ENCODE measurements at places on chromosomes 6 and 20. TPM values are rescaled to one million over a fixed set of nuclear protein-coding genes. Genes with fewer than 3 reads are reported as not detected.

Gene PDE10A
- 24.5 TPM for total RNA-seq

Gene SIRPG
- not detected for total RNA-seq

Gene MEP1A
- total RNA-seq: not detected

Gene ZNF391
- 8.3 TPM for total RNA-seq

Gene ADGB
- not detected for total RNA-seq

Gene PRICKLE4
- 2.3 TPM for total RNA-seq

Gene SAMD3
- total RNA-seq: 1.6 TPM

GRCh38 chr6:75377386-75377785 is 92.8 kb upstream of the TMEM30A start:
- DNase-seq: no peak
- no peak overlapping the region for H3K27ac ChIP-seq
- no peak overlapping the region for H3K4me3 ChIP-seq
- H3K4me1 ChIP-seq: peaks cover 14% of the 10 kb centered on the region

GRCh38 chr20:4067600-4068261 is 52.4 kb upstream of the RNF24 start:
- peak overlapping the region; percentile 21 for H3K4me3 ChIP-seq
- H3K4me1 ChIP-seq: peaks cover 16% of the 10 kb centered on the region
- H3K36me3 ChIP-seq: peaks cover 4% of the 10 kb centered on the region
- DNase-seq: no peak

- no peak for DNase-seq
- no peaks in the 10 kb centered on the region for H3K27me3 ChIP-seq
- no peaks in the 10 kb centered on the region for H3K36me3 ChIP-seq
- no peak overlapping the region for H3K4me3 ChIP-seq
These were observed 210.0 kb upstream of the CST7 start for GRCh38 chr20:24738981-24739633.

- H3K4me3 ChIP-seq: no peak overlapping the region
- no peaks in the 10 kb centered on the region for H3K27me3 ChIP-seq
- H3K27ac ChIP-seq: no peak overlapping the region
- no peaks in the 10 kb centered on the region for H3K36me3 ChIP-seq
- H3K4me1 ChIP-seq: no peaks in the 10 kb centered on the region
- DNase-seq: peak; percentile 50
These were observed 80.3 kb upstream of the HTR1E start for GRCh38 chr6:86856937-86857563.

GRCh38 chr6:21157186-21157929 is 436.2 kb upstream of the SOX4 start:
- H3K27ac ChIP-seq: no peak overlapping the region
- no peak overlapping the region for H3K4me3 ChIP-seq
- peaks cover 1% of the 10 kb centered on the region for H3K27me3 ChIP-seq
- peaks cover 14% of the 10 kb centered on the region for H3K4me1 ChIP-seq
- DNase-seq: no peak
- H3K36me3 ChIP-seq: no peaks in the 10 kb centered on the region

DNA sequence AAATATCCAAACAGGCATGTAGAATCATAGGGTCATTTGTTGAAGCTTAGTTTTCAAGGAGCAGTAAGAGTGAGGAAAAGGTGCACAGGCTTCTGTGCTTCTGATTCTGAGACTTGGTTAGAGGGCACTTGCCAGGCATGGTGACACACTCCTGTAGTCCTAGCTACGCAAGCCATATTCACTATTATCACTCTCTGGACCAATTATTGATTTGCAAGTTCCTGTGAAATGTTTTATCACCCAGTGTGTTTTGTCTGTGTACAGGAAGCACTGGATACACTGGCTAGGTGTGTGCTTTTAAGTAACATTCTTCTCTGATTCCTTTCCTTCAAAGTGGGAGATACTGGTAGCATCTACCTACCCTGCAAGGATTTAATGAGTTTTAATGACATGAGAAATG is 76.3 kb downstream of the JARID2 start:
- peaks cover 52% of the 10 kb centered on the region for H3K4me1 ChIP-seq
- DNase-seq: no peak
- no peak overlapping the region for H3K27ac ChIP-seq
- no peaks in the 10 kb centered on the region for H3K36me3 ChIP-seq

GRCh38 chr6:118810420-118811027 is 83.4 kb upstream of the ASF1A start:
- H3K36me3 ChIP-seq: peaks cover under 1% of the 10 kb centered on the region
- no peak overlapping the region for H3K4me3 ChIP-seq
- H3K4me1 ChIP-seq: peaks cover 5% of the 10 kb centered on the region
- peaks cover 1% of the 10 kb centered on the region for H3K27me3 ChIP-seq

GRCh38 chr20:54148947-54149764 is 24.6 kb downstream of the CYP24A1 start:
- no peaks in the 10 kb centered on the region for H3K36me3 ChIP-seq
- H3K27ac ChIP-seq: no peak overlapping the region
- peaks cover 2% of the 10 kb centered on the region for H3K4me1 ChIP-seq
- DNase-seq: no peak
- H3K27me3 ChIP-seq: no peaks in the 10 kb centered on the region
- H3K4me3 ChIP-seq: no peak overlapping the region

DNA sequence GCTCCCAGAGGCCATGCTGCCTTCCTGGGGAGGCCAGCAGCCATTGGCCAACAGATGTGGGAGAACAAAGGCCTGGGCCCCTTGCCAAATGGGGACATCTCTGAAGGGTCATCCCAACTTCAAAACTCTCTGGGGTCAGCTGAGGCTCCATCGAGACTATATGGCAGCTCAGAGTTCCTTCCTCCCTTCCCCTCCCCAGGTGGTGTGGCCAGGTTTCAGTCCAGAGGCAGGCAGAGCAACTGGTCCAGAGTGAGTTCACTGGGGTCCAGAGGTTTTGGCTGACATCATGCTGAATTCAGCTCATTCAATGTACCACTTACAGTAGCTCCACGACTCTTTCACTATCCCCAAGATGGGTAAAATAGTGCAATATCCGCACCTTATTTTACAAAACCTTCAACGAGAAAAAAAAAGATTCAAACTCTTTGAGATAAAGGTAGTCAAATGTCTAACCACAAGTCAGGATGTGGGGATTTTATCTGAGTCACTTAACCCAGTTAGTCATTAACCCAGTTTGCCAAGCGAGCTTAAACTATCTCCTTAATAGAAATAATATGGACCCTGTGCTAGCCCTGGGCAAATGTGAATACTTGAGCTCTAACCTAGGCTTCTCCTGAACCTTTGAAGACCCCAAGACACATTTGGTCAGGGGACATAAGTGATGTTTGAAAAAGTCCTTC is 108.4 kb upstream of the PLEKHG1 start:
- no peaks in the 10 kb centered on the region for H3K4me1 ChIP-seq
- H3K27ac ChIP-seq: no peak overlapping the region
- no peak for DNase-seq
- no peaks in the 10 kb centered on the region for H3K36me3 ChIP-seq
- no peak overlapping the region for H3K4me3 ChIP-seq

DNA sequence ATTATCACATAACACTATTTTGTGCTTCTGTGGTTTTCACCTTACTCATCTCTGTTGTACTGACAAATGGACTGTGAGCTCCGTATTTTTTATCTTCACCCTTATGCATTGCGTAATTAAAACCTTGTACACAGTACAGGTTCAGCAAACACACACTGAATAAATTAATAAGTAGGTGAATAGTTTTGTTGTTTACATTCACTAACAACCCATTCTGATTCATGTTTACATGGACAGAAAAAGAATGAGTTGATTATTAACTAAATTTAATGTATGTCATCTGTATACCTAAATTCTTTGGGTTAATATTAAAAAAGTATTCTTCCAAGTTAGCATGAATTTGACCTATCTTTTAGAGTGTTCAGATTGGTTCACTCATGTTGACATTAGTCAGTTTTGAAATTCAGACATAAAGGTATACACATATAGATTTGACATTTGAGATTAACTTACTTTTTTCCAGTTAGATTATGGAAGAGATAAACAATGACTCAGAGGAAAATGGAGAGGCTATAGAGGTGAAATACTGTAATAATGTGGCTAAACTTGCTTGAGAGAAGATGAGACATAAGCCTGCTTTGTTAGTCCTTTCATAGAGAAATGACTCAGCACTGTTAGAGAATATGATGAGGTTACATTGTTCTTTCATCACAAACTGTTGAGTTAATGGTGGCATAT is 541.7 kb upstream of the FLRT3 start:
- H3K4me3 ChIP-seq: no peak overlapping the region
- no peaks in the 10 kb centered on the region for H3K36me3 ChIP-seq
- H3K27ac ChIP-seq: no peak overlapping the region
- DNase-seq: no peak
- H3K27me3 ChIP-seq: no peaks in the 10 kb centered on the region

DNA sequence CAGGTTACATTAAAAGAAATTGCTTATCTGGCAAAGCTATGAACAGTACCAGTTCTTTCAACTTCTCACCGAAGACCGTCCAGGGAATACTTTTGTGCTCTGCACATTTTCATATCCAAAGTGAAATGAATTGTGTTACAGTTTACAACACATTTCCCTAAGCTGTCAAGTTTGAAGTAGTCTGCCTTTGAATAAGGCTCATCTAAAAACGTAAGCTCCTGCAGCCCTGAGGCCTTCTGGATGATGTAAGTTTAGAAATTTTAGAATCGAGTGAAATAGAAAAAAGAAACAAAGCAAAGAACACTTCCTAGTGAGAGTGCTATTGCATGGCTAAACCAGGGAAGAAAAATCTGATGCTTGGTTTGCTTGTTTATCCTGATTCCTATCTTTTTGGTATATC is 653.8 kb downstream of the MMUT start:
- no peaks in the 10 kb centered on the region for H3K27me3 ChIP-seq
- no peak overlapping the region for H3K27ac ChIP-seq
- no peak for DNase-seq
- no peaks in the 10 kb centered on the region for H3K4me1 ChIP-seq
- H3K4me3 ChIP-seq: no peak overlapping the region

DNA sequence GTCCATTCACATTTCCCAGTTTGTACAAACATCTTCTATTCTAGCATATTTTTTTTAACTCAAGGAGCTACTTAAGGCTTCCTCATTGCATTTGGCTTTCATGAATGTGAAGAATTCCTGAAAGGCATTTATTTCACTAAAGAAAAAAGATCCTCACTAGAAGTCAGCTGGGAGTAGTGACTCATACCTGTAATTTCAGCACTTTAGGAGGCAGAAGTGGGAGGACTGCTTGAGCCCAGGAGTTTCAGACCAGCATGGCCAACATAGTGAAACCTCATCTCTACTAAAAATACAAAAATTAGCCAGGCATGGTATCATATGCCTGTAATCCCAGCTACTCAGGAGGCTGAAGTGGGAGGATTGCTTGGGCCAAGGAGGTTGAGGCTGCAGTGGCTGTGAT is 30.9 kb upstream of the XRN2 start:
- H3K4me1 ChIP-seq: peaks cover 13% of the 10 kb centered on the region
- H3K36me3 ChIP-seq: peaks cover 7% of the 10 kb centered on the region
- H3K4me3 ChIP-seq: no peak overlapping the region
- no peak for DNase-seq

- H3K27ac ChIP-seq: no peak overlapping the region
- peaks cover 3% of the 10 kb centered on the region for H3K4me1 ChIP-seq
- no peaks in the 10 kb centered on the region for H3K27me3 ChIP-seq
- H3K36me3 ChIP-seq: no peaks in the 10 kb centered on the region
- DNase-seq: no peak
These were observed 186.9 kb upstream of the SLC24A3 start for GRCh38 chr20:19025430-19026120.

DNA sequence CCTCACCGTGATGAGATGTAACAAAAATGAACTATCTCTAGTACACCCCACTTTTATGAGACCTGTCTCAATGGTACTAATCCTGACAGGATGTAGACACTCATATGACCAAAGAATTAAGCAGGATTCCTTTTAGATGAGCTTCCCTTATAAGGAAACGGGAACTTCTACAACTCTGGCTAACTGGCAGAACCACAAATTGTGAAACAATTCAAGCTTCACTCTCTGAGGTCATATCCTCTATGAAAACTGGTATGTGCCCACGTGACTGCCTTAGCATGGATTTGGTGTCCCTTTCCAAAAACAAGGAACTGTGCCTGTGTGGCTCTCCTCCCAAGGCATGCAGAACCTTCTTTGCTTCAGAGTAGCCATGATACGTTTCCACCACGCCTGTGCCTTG is 14.1 kb upstream of the CPNE5 start:
- H3K27ac ChIP-seq: no peak overlapping the region
- H3K4me3 ChIP-seq: no peak overlapping the region
- no peaks in the 10 kb centered on the region for H3K27me3 ChIP-seq
- DNase-seq: no peak

DNA sequence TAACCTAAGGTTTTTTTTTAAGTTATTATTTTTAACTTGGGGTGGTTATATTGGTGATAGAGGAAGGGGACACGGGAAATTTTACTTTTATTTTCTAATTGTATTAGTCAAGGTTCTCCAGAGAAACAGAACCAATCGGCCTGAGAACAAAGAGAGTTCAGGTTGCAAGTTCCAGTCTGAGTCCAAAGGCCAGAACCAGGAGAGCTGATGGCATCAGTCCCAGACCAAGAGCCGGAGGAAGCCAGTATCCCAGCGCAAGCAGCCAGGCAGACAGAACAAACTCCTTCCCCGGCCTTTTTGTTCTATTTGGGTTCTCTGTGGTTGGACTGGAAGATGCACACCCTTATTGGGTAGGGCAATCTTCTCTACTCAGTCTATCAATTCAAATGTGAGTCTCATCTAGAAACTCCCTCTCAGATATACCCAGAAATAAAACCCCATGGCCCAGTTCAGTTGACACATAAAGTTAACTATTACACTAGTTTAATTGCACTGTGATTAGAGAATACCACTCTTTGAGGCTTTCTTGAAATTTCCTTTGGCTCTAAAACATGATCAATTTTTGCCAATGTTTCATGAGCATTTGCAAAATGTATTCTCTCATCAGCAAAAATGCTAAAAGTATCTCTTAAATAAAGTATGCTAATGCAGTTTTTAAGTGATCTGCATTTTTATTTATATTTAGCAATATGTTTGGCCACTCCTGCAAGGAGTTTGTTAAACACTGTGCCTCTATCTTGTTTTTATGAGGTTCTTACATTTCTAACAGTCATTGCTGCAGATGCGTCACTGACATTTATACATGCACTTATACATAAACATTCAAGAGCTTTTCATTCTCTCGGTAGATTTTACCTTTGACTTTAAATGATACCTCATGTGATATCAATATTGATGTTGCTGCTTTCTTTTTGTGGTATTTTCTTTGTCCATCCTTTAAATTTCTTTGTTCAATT is 103.2 kb upstream of the SSTR4 start:
- DNase-seq: no peak
- H3K4me1 ChIP-seq: no peaks in the 10 kb centered on the region
- H3K27ac ChIP-seq: no peak overlapping the region
- H3K27me3 ChIP-seq: no peaks in the 10 kb centered on the region
- no peak overlapping the region for H3K4me3 ChIP-seq

GRCh38 chr6:156190270-156190669 is 586.9 kb upstream of the ARID1B start:
- no peak for DNase-seq
- H3K36me3 ChIP-seq: no peaks in the 10 kb centered on the region
- H3K4me1 ChIP-seq: no peaks in the 10 kb centered on the region
- no peak overlapping the region for H3K4me3 ChIP-seq
- no peak overlapping the region for H3K27ac ChIP-seq
- H3K27me3 ChIP-seq: no peaks in the 10 kb centered on the region

GRCh38 chr6:35694462-35694861 is 5.7 kb upstream of the FKBP5 start:
- H3K27ac ChIP-seq: no peak overlapping the region
- H3K27me3 ChIP-seq: no peaks in the 10 kb centered on the region
- no peaks in the 10 kb centered on the region for H3K36me3 ChIP-seq
